ENCODE measurements at places on chromosomes 1 and 21.

- DNase-seq: no peak
These were observed 123.0 kb downstream of the PCBP3 start for GRCh38 chr21:45766501-45766900.

- DNase-seq: no peak
These were observed 12.5 kb downstream of the CDC7 start for GRCh38 chr1:91513160-91513559.

DNA sequence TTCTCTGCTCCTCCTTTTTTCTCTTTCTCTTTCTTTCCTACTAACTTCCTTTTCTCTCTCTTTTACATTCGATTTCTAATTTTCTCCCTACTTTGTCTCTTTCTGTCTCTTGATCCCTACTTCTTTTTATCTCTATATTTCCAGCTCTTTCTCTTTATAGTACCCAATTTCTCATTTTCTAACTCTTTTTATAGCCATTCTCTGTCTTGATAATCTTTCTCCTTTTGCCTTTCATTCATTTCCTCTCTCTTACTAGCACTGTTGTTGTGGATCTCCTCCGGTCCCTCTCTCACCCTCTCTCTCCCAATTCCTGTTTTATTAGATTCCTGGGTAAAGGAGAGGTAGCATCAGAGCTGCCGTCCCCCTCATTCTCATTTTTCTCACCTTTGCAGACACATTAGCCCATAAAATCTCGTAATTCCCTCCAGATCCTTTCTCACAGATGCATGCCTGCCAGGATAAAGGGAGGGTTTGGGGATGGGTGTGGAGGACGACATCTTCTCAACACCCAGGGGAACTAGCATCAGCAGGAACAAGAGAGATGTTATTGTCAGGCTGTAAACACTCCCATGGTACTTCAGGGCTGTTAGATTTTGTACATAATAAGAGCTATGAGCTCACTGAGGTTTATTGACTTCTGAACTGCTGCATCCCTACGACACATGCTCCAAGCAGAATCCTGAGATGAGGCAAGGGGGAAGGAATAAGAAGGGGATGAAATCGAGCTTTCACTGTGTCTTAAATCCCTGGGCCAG lies 159.0 kb upstream of the GALNT2 start:
- no peak for DNase-seq

- no peak for DNase-seq
These were observed 122.4 kb downstream of the LIPI start for GRCh38 chr21:14088391-14088790.

- DNase-seq: no peak
These were observed 52.0 kb upstream of the STUM start for GRCh38 chr1:226496453-226497015.

DNA sequence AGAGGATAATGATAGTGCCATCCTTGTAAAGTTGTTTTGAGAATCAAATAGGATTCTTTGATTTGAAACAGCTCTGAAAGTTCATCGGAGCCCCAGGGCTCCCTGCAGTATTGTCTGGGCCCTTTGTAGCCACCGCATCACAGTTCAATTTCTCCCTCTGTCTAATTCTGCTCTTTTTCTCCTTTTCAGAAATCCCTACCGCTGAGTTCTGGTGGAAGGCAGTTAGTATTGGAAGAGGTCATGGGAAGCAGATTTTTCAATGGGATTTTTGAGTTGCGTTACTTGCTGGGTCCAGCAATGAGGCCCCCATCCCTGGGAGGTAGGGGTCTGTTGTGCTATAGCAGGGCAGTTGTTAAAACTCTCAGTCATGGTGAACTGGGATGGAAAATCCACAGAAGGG lies 101.0 kb upstream of the DISP3 start:
- no peak for DNase-seq

GRCh38 chr1:19398309-19398760 lies 86.2 kb downstream of the SLC66A1 start:
- peak; percentile 86 for DNase-seq

- DNase-seq: no peak
These were observed 52.5 kb downstream of the LRRC8C start for GRCh38 chr1:89685461-89685860.

GRCh38 chr1:44994309-44994898 lies 8.0 kb upstream of the EIF2B3 start:
- DNase-seq: no peak

GRCh38 chr1:175548774-175549173 lies 194.6 kb downstream of the TNR start:
- peak; percentile 67 for DNase-seq

DNA sequence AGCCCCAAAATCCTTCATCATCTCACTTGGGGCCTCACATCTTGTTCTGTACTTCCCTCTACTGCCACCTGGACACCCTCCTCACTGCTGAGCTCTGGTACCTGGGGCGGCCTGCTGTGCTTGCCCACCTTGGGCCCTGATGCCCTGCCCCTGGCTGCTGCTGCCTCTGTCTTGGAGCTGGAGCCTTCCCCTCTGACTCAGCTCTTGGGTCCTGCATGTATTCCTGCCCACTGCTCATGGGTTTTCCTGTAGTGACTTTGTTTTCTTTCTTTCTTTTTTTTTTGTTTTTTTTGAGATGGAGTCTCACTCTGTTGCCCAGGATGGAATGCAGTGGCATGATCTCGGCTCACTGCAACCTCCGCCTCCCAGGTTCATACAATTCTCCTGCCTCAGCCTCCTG lies 37.5 kb downstream of the TRAPPC10 start:
- no peak for DNase-seq

DNA sequence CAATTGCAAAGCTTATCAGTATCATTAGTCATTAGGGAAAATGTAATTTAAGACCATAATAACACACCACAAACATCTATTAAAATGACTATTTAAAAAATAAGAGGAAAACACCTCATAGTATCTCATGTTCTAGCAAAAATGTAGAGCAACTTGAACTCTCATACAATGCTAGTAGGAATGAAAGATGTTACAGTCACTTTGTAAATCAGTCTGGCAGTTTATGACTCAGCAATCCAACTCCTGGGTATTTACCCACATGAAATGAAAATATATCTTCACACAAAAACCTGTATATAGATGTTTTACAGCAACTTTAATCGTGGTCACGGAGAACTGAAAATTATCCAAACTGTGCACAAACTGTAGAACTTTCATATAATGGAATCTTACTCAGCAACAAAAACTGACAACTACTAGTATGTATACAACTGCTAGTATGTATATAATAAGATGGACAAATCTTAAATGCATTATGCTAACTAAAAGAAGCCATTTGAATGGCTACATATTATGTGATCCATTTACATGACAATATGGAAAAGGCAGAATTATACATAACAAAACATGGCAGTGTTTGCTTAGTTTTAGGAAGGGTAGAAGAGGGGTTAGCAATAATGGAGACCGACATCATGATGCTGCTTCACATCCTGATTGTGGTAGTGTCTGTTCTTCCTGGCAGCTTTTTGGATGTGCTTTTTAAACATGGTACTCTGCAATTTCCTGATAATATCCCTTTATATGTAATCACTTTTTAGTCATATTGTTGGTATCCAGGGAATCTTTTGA lies 267.0 kb downstream of the KCTD3 start:
- no peak for DNase-seq

GRCh38 chr1:40692429-40692895 lies 958 bp downstream of the NFYC start:
- peak; percentile 25 for DNase-seq

GRCh38 chr1:24929398-24930259 lies 447 bp downstream of the RUNX3 start:
- peak; percentile 29 for DNase-seq

- no peak for DNase-seq
These were observed 39.2 kb downstream of the MX1 start for GRCh38 chr21:41465176-41465781.

DNA sequence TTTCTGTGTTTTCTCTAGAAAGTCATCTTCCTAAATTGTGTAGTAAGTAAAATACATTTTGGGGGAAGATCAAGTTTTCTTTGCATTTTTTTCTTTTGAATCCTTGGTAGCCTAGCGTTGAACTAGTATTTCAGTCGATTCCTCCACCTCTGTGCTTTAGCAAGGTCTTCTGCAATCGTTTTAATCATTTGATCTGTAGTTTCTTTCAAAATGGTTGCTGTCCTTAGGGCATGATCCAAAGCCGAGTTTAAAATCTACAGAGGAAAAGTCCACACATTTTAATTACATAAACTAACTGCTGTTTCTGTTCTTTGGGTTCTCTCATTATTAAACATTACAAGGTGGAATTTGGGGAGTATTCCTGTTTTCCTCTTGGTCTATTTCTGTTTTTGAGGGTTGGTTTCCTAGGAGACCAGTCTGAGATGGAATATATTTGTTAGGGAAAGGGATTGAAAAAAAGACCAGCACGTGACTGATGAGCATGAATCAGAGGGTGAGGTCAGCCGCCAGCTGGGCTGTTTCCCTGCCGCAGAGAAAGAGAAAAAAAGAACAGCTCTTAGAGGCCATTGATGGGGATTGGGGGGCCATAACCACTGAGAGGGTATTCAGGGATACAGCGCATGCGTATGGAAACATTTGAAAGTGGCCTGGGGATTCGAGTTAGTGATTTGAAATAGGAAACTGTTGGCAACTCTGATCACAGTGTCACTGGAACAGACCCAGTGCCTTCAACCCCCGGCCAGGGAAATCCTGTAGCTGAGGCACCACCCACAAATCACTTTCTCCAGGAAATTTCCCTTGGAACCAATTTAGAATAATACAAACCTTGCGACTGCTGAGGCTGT lies 40.6 kb downstream of the AKNAD1 start:
- peak; percentile 71 for DNase-seq

DNA sequence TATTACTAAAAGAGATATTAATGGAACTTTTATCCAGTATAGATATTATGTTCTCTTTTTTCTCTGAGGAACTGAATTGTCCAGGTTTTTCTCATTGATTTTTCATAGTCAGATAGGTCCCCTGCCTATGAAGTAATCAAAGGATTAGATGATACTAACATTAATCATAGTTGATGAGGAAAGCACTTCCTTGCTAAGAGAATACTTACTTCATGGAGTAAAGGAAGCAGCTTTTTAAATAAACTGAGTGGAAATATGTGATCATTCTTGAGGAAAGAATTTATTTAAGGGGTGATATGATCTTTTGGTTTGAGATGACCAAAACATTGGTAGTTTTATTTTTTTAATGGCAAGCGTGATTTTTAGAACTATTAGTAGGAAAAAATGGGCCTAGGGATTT lies 58.9 kb downstream of the SWT1 start:
- peak; percentile 52 for DNase-seq

- DNase-seq: no peak
These were observed 48.9 kb upstream of the POU3F1 start for GRCh38 chr1:38095454-38095931.

- DNase-seq: peak; percentile 39
These were observed 5.4 kb downstream of the CYP4B1 start for GRCh38 chr1:46804027-46804889.

- no peak for DNase-seq
These were observed 61.5 kb upstream of the GJA5 start for GRCh38 chr1:147821883-147822282.

- DNase-seq: no peak
These were observed 25.3 kb downstream of the MEGF6 start for GRCh38 chr1:3585940-3586568.

GRCh38 chr1:173530795-173531693 lies 53.9 kb downstream of the PRDX6 start:
- no peak for DNase-seq

GRCh38 chr1:160474392-160475242 lies 48.4 kb downstream of the SLAMF6 start:
- DNase-seq: no peak

GRCh38 chr21:41405321-41405720 lies 20.7 kb upstream of the MX1 start:
- no peak for DNase-seq

DNA sequence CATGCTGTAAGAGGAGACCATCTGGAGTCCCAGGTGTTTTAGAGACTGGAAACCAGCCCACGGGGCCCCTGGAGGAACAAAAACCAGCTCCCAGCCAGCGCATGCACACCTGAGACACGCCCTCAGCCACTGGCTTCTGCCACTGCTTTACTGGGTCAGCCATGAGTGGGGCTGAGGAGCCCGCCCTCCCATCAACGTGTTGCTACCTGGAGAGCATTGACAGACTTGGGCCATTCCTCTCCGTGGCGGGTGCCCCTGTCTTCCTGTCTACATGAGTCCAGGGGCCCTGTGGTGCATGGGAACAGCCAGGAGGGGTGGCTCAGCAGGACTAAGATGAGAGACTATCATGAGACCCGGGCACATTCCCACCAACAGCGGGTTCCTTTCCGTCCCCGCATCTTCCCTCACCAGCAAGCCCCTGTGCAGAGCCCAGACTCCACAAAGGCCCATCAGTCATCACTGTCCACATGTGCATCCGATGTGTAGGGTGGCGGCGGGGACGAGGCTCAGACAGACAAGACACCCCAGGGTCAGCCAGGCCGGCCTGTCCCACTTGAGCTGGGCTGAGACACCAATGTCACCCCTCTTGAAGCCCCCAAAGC lies 45.4 kb upstream of the POFUT2 start:
- DNase-seq: no peak

DNA sequence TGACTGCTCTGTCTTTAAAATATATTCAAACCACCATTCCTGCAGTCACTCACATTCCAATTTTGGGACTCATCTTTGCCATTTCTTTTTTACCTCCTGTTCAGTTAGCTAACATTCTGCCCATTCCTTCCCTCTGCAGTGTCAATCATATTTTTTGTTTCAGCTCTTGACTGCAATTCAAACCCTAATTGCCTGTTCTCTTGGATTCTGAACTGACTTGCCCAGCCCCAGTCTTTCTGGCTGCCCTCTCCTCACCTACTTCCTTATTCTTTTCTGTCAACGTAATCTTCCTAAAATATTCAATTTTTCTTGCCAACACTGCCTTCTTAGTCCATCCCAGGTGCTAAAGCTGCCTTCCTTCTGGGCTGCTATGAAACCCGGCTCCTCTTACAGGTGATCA lies 6.1 kb downstream of the PRDM2 start:
- DNase-seq: peak; percentile 36

GRCh38 chr1:219985169-219985568 lies 56.8 kb upstream of the SLC30A10 start:
- DNase-seq: no peak

DNA sequence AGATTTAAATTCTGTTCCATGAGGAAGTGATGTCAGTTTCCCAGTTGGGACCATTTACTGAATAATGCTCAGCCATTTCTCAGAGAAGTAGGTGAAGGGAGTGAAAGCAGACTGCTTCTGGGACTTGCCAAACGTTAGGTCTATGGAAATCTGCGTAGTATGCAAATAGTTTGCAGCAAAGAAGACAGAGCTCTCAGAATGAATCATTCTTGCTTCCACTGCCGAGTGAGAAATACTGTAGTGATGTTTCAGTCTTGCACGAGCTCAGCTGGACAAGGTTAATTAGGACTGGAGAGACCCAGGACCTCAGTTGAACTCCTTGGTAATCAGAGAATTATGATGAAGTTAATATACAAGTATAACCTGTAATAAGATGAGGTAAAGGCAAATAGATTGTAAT lies 317.7 kb upstream of the DAB1 start:
- no peak for DNase-seq

DNA sequence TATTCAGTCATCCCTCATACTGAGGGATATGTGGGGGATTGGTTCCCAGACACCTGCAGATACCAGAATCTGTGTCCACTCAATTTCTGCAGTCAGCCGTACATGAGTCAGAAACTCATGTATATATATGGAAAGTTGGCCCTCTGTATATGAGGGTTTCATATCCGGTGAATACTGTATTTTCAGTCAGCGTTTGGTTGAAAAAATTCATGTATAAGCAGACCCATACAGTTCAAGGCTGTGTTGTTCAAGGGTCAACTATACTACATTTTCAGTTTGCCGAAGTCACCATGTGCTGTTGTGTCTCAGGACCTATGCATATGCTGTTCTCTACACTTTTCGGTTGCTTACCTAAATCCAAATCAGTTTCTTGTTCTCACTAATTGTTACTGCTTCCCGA lies 10.5 kb downstream of the AXDND1 start:
- DNase-seq: no peak
